NCI-H2081 treated with DMSO at 0.1 percent for 48 hours (cell line): ENCODE measurements at places on chromosomes 3 and 15.

GRCh38 chr15:45458746-45459403 lies 63.7 kb downstream of the SLC30A4 start:
- peak; percentile 5 for DNase-seq

- no peak for DNase-seq
These were observed 421.1 kb downstream of the PDCD6IP start for GRCh38 chr3:34219556-34219955.

DNA sequence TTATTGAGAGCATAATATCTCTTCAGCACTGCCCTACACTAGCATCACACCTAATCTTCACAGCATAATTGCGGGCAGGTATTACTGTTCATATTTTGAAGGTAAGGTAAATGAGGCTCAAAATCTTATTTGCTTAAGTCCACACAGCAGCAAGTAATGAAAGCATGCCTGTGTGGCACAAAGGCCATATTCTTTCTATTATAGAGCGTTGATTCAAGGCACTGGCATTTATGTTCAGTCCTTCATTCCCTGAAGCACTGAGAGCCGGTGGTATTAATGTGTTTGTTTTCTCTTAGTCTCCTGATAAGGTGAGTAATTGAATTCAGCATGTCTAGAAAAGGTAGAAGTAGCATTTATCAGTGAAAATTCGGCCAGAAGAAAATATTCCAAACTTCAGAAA lies 231.2 kb downstream of the BBX start:
- DNase-seq, result no peak

GRCh38 chr3:41267975-41268640 lies 68.8 kb downstream of the CTNNB1 start:
- no peak for DNase-seq

DNA sequence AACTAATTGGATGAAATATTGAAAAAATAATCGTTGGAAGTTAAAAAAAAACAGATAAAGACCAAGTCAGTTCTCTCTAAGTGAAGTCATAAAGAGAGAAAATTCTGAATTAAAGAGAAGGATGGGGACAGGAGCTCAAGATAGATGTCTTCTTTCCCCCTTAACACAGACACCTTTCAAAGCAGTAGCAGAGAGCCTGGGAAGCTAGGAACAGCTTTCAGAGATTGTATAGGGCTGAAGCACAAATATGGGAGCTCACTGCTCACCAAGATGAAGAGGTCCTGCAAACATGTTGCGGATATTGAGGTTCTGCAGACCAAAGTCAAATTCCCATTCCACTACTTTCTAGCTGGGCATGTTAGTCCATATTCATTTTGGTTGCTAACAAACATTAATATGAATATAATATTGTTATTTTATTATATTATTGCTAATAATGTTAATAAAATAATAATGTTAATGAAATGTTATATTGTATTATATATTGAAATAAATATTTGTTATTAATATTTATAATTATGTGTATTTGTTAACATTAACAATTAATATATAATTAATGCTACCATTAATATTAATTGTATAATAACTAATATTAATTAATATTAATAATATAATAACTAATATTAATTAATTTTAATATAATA lies 319.1 kb downstream of the OXSM start:
- DNase-seq, result no peak
